ENCODE measurements at places on chromosomes 4 and X. TPM values are rescaled to one million over a fixed set of nuclear protein-coding genes. Genes with fewer than 3 reads are reported as not detected.
A peak's percentile ranks its signal among the peaks of the same experiment; 100 is the strongest.

Gene SH3TC1
- 10.8 TPM for total RNA-seq

Gene DAPP1
- 3.6 TPM for total RNA-seq

Gene DRD5
- total RNA-seq: 0.13 TPM

Gene NR3C2
- 74.8 TPM for total RNA-seq

Gene SLC6A14
- 1.8 TPM for total RNA-seq

Gene SETD7
- total RNA-seq: 25.5 TPM

Gene KCTD8
- 0.27 TPM for total RNA-seq

Gene SLC26A1
- 3.8 TPM for total RNA-seq

Gene DGKK
- not detected for total RNA-seq

GRCh38 chr4:99763635-99764101 is 53.0 kb upstream of the DAPP1 start:
- H3K27ac ChIP-seq: no peak overlapping the region
- H3K4me1 ChIP-seq: no peaks in the 10 kb centered on the region
- no peaks in the 10 kb centered on the region for H3K27me3 ChIP-seq
- H3K36me3 ChIP-seq: no peaks in the 10 kb centered on the region

DNA sequence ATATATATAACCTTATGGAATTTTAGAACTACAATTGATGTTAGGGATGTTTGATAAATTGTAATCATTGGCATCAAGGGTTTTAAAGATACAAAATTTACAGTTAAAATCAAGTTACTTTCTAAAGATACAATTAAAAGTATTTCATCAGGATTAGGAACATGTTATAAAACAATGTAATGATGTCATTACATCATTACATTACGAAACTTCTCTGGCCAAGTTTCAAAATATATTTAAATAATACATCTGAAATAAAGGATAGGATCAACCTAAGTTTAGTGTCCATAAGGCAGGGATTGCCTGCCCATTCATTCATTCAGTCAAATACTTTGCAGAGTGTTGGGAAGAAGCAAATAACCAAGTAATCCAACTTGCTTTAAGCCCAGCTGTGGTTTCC is 75.1 kb downstream of the TENM3 start:
- no peak for DNase-seq
- no peaks in the 10 kb centered on the region for H3K4me1 ChIP-seq
- no peaks in the 10 kb centered on the region for H3K27me3 ChIP-seq
- no peak overlapping the region for H3K27ac ChIP-seq

GRCh38 chr4:37830640-37831039 is 4.2 kb downstream of the PGM2 start:
- no peaks in the 10 kb centered on the region for H3K27me3 ChIP-seq
- no peaks in the 10 kb centered on the region for H3K4me1 ChIP-seq
- no peak overlapping the region for H3K27ac ChIP-seq
- no peak overlapping the region for H3K4me3 ChIP-seq
- no peak for DNase-seq
- peaks cover 6% of the 10 kb centered on the region for H3K36me3 ChIP-seq

DNA sequence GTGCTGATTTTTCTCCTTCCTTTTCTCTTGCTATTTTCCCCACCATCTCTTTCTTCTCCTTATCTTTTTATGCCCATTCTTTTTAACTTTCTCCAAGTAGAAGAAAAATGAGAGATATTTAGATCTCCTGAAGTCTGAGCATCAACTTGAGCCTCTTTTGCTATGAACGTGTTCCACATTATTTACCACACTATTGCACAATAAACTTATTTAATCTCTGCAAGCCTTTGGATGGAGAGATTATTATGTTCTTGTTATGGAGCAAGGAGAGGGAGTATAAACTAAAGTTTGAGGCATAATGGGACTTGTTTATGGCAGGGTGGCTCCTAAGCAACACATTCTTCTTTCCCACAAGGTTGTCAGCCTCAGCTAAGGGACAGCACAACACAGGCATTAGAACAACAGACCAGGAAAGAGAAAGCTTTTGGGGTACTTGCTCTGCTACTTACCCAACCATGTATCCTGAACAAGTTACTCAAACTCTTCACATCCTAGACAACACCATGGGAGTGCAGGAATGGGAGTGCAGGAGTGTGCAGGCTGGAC is 365.5 kb upstream of the BOD1L1 start:
- H3K36me3 ChIP-seq: no peaks in the 10 kb centered on the region
- no peak overlapping the region for H3K4me3 ChIP-seq
- no peak overlapping the region for H3K27ac ChIP-seq
- no peaks in the 10 kb centered on the region for H3K4me1 ChIP-seq
- H3K27me3 ChIP-seq: no peaks in the 10 kb centered on the region
- DNase-seq: no peak

DNA sequence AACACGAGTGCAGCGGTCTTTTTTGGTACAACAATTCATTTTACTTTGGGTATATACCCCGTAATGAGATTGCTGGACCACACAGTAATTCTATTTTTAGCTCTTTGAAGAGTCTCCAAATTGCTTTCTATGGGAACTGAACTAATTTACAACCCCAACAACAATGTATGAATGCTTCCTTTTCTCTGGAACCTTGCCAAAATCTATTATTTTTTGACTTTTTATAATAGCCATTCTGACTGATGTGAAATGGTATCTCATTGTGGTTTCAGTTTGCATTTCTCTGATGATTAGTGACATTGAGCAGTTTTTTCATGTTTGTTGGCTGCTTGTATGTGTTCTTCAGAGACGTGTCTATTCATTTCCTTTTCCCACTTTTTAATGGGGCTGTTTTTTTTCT is 240.8 kb downstream of the STK32B start:
- no peaks in the 10 kb centered on the region for H3K36me3 ChIP-seq
- no peak overlapping the region for H3K27ac ChIP-seq
- no peaks in the 10 kb centered on the region for H3K27me3 ChIP-seq
- no peak for DNase-seq

- no peak overlapping the region for H3K27ac ChIP-seq
- DNase-seq: no peak
- H3K27me3 ChIP-seq: no peaks in the 10 kb centered on the region
- H3K4me1 ChIP-seq: no peaks in the 10 kb centered on the region
These were observed 50.0 kb downstream of the LGI2 start for GRCh38 chr4:24980740-24981139.

DNA sequence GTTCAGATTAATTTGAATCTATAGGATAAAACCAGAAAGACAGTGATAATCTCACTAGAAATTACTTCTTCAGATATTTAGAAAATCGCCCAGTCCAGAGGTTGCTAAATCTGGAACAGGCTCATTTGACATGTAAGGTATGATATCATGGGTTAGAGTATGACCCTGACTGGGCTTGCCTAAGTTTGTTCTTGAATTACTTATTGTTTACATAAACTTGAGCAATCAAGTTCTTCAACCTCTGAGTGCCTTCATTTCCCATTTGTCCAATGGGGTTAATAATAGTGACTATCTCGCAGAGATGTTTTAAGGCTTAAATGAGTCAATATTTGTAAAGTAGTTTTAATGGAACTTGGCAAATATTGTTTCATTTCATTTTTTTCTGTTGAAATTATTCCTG is 1947.6 kb upstream of the IGFBP7 start:
- no peaks in the 10 kb centered on the region for H3K27me3 ChIP-seq
- no peak for DNase-seq
- no peak overlapping the region for H3K4me3 ChIP-seq
- no peaks in the 10 kb centered on the region for H3K36me3 ChIP-seq
- no peak overlapping the region for H3K27ac ChIP-seq

- no peak overlapping the region for H3K27ac ChIP-seq
- no peak overlapping the region for H3K4me3 ChIP-seq
- H3K4me1 ChIP-seq: no peaks in the 10 kb centered on the region
- H3K36me3 ChIP-seq: peaks cover 6% of the 10 kb centered on the region
- H3K27me3 ChIP-seq: no peaks in the 10 kb centered on the region
- no peak for DNase-seq
These were observed 132.3 kb downstream of the SOWAHB start for GRCh38 chr4:76765473-76766183.

DNA sequence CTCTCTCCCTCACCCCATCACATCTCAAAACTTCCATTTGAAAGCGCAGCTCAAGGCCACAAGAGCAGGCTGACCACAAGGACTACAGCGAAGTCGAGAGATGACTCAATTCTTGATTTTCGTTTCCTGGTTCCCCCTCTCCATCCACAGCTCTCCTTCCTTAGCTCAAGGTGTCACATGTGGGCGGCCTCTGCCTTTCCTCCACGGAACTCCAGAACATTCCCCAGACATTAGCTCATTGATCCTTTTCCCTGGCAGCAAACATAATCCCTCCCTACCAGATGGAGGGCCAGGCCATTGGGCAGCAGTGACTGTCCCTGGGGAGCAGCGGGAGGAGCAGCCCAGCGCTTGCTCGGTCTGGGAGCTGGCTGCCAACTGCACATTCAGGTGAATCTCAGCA is 56.3 kb downstream of the CCDC149 start:
- H3K4me1 ChIP-seq: no peaks in the 10 kb centered on the region
- no peaks in the 10 kb centered on the region for H3K27me3 ChIP-seq
- no peak overlapping the region for H3K27ac ChIP-seq
- H3K4me3 ChIP-seq: no peak overlapping the region
- DNase-seq: no peak

- no peaks in the 10 kb centered on the region for H3K4me1 ChIP-seq
- H3K4me3 ChIP-seq: no peak overlapping the region
- peaks cover 7% of the 10 kb centered on the region for H3K36me3 ChIP-seq
- H3K27ac ChIP-seq: no peak overlapping the region
- no peak for DNase-seq
These were observed 106.5 kb downstream of the TNIP2 start for GRCh38 chr4:2649604-2650114.

DNA sequence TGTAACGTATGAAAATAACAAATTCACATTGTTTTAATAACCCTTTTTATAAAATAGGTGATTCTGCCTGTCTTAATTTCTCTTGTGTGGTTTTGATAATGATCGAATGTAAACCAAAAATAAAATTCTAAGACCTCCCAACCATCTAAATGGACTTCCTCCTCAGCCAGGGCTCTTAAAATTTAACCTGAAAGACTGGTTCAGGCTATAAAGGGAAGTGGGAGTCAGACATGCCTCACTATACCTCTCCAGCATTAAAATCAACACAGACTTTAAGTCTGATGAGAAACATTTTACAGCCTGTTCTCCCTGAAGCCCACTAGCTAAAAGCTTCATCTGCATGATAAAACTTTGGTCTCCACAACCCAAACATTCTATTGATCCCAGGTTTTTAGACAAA is 97.6 kb upstream of the STIM2 start:
- no peaks in the 10 kb centered on the region for H3K27me3 ChIP-seq
- DNase-seq: no peak
- H3K27ac ChIP-seq: peak overlapping the region; percentile 40
- H3K4me3 ChIP-seq: no peak overlapping the region
- no peaks in the 10 kb centered on the region for H3K36me3 ChIP-seq

DNA sequence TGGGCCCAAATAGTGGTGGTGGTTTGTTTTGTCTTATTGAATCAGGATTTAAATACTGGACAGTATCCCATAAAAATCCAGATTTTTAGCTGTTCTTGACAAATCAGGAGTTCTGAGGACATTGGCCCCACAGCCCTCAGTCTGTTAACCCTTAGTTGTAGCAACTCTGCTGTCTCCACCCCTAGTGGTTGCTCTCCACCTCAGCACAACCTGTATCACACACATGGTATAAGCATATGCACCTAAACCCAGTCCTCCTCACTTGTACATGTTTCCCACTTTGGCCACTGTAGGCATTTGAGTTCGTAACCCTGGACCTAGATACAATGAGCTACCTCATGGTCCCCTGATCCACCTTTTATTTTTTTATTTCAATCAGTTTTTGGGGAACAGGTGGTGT is 75.9 kb downstream of the MRPL1 start:
- no peaks in the 10 kb centered on the region for H3K4me1 ChIP-seq
- no peaks in the 10 kb centered on the region for H3K27me3 ChIP-seq
- H3K27ac ChIP-seq: no peak overlapping the region
- no peaks in the 10 kb centered on the region for H3K36me3 ChIP-seq
- DNase-seq: no peak

- no peaks in the 10 kb centered on the region for H3K36me3 ChIP-seq
- H3K4me3 ChIP-seq: no peak overlapping the region
- no peaks in the 10 kb centered on the region for H3K27me3 ChIP-seq
- DNase-seq: no peak
- no peaks in the 10 kb centered on the region for H3K4me1 ChIP-seq
These were observed 2.1 kb downstream of the EBP start for GRCh38 chrX:48523682-48524081.

DNA sequence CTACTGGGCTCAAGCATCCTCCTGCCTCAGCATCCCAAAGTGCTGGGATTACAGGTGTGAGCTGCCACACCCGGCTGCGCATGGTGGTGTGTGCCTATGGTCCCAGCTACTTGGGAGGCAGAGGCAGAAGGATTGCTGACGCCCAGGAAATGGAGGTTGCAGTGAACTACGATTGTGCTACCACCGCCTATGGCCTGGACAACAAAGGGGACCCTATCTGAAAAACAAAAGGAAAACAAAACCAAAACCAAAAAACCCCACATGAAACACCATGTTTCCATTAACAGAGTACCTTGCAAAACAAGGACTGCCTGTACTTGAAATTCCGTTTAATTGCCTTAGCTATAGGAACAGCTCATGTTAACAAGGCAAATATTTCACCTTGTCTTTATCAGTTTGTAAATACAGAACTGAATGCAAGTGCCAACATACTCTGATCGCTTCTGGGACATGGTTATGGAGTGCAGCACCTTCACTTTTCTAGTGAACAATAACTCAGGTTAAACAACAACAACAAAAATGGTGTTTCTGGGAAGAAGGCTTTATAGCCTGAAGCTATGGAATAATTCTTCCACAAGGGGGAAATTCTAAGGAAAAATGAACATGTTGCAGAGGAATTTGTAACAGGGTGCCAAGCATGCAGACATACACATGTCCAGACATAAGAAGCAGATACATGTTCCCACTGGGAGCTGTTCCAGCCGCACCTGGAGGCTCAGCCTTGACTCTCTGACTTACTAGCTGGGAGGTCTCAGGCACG is 73.2 kb upstream of the STS start:
- H3K27ac ChIP-seq: peak overlapping the region; percentile 10
- H3K27me3 ChIP-seq: no peaks in the 10 kb centered on the region
- no peak for DNase-seq
- H3K36me3 ChIP-seq: no peaks in the 10 kb centered on the region

DNA sequence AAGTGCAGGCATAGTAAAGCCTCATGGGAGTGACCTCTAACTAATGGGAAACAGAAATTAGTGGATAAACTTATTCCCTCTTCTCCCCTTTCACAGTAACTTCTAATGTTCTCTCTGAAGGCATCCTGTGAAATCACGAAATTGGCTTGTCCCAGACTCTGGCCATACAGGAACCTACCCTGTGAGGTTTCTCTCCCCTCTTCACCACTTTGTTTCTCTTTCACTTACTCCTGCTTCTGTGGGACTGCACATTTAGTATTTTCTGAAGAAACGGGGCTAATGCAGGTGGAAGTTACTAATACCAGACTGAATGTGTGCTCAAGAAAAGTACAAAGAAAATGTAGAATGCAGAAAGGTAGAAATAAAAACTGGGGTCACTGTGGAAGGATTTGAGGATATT is 20.0 kb downstream of the ZNF330 start:
- H3K36me3 ChIP-seq: no peaks in the 10 kb centered on the region
- H3K27ac ChIP-seq: no peak overlapping the region
- no peaks in the 10 kb centered on the region for H3K27me3 ChIP-seq

DNA sequence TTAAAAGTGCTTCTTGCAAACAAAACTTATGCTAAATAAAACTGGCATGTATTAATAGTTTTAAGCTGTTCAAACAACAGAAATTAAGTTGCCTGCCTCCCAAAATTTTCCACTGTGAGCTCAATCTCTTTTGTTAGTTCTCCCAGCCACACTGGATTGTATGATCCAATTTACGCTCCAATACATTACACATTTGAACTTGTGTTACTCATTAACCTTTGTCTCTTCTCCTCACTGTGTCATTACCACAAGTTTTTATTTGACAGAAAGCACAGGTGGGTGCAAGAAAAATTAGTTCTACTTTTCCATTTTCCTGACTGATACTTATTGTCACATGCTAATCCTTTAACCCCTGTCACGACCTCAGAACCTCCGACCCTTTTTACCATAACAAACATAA is 55.5 kb downstream of the SHISA3 start:
- no peak for DNase-seq
- H3K27ac ChIP-seq: no peak overlapping the region
- H3K36me3 ChIP-seq: no peaks in the 10 kb centered on the region
- no peak overlapping the region for H3K4me3 ChIP-seq
- no peaks in the 10 kb centered on the region for H3K4me1 ChIP-seq

All from colonic mucosa (tissue), 4 donors.